T1000 (cell line): ENCODE measurements at places on chromosomes 4 and X.

DNA sequence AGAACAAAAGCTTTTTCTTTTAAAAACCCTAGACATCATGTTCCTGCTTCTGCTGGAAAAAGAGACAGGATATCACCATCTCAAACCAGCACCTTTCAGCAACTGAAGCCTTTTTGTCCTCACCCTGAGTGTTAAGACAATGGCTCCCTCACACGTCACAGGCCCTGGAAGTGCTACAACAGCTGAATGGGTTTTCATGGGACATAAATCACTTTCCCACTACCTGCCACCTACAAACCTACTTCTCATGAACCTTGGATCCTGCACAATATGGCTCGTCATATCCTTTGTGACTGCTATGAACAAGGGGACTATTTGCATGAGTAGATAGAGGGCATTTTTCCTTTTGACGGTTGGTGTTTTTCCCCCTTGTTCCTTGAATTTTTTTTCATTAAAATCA, 93.6 kb downstream of the TSPAN5 start:
- no peak for DNase-seq

DNA sequence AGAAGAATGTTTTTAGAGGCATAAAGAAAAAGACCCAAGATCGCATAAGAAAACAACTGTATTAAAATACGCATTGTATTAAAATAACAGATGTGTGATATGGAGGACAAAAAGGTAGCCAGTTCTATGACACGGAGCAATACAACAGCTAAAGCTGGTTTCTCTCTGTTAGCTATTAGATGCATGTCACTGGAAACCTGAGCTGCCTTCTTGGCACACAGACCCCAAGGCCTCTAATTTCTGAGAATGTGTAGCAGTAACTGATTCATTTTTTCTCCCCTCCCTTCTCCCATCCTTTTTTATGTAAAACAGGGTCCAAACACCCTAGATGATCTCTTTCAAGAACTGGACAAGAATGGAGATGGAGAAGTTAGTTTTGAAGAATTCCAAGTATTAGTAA, 4.1 kb downstream of the S100G start:
- no peak for DNase-seq

GRCh38 chrX:152904151-152905080, 6.5 kb downstream of the ZNF185 start:
- no peak for DNase-seq

DNA sequence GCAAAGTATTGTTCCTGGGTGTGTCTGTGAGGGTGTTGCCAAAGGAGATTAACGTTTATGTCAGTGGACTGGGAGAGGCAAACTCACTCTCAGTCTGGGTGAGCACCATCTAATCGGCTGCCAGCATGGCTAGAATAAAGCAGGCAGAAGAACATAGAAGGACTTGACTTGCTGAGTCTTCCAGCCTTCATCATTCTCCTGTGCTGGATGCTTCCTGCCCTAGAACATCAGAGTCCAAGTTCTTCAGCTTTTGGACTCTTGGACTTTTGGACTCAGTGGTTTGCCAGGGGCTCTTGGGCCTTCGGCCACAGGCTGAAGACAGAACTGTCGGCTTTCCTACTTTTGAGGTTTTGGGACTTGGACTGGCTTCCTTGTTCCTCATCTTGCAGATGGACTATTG, 15.3 kb upstream of the ENPP6 start:
- DNase-seq = no peak

DNA sequence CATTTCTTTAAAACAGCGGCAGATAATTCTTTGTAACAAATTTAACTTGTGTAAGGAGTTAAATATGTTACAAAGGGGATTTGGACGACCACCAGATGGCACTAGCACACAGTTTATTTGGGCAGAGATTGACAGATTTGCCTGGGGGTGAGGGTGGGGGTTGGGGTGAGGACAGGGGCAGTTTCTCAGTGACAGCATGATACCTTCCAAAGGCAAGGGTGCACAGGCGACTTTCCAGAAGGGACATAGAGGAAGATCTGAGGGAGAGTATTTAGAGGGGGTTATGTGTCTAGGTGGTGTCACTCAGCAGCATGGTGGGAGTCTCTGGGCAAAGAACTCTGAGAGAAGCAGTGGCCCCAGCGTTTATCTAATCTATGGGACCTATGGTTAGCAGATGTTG, 9.6 kb upstream of the TMA16 start:
- DNase-seq = no peak

GRCh38 chr4:153333874-153334273, 10.6 kb upstream of the MND1 start:
- no peak for DNase-seq

DNA sequence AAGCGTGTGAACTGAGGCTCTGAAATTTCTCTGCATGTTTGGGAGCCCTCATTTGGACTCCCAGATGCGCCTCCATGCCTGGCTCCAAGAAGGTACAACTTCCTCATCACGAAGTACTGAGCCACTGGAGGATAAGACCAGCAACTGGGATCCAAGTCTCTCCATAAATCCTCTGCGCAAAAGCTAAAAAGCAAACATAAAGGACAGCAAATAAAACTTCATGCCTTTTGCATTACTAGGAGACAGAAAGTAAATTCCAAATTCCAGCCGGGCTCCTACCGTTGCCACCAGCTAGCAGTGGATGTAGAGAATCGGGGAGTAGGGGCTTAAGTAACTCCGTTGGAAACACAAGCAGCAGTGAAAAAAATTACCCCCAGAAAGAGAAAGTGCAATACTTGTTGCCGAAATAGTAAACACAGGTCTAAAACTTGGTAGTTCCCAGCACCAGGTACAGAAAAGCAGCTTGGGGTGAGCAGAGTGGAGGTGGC, 477.1 kb upstream of the TENM3 start:
- no peak for DNase-seq

DNA sequence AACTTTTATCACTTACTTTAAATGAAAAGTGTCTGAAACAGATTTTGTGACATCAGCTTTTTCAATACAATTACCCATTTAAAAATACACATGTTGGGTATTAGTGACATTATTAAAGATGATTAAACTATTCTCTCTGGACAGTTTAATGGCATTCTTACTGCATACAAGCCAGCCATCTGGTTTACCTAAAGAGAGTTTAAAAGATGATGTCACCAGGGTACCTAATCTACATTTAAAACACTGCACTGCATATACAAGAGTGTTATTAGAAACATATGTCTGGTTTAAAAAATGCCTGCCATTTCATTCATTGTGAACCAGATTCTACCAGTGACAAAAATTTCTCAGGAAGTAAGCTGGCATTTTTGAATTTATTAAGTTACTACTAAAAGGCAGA, 919.1 kb downstream of the ADGRL3 start:
- DNase-seq = no peak

DNA sequence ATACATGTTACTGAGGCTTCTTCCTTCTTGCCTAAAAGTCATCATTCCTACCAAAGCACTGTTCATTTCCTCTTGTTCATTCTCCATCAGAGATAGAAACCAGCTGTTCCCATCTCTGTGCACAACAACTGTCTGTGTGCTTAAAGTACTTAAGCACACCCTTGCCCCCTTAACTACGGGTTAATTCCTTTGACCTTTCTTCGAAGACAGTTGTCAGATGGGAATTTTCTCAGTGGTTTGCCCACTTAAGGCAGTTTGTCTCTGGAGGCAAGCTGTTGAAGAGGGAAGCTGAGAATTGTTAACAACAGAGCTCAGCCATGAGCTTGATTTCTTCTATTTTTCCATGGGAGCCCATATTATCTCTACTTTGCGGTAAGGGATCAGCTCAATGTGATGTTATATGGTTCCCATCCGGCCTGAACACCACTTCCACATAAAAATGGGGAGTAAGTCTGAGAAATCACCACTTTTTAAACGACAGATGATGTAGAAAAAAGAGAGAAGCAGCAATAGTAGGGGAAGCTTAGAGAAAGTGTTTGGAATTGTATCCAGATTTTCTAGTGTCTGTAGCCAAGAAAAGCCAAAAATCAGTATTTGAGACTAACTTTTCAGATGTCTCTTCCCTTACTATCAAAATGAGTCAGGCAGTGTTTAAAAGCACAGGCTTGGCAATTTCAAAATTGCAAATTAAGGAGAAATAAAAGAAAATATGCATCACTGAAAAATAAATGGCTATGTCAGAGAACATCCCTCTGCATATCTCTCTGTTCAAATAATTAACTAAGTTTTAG, 194.4 kb downstream of the SLIT2 start:
- no peak for DNase-seq

DNA sequence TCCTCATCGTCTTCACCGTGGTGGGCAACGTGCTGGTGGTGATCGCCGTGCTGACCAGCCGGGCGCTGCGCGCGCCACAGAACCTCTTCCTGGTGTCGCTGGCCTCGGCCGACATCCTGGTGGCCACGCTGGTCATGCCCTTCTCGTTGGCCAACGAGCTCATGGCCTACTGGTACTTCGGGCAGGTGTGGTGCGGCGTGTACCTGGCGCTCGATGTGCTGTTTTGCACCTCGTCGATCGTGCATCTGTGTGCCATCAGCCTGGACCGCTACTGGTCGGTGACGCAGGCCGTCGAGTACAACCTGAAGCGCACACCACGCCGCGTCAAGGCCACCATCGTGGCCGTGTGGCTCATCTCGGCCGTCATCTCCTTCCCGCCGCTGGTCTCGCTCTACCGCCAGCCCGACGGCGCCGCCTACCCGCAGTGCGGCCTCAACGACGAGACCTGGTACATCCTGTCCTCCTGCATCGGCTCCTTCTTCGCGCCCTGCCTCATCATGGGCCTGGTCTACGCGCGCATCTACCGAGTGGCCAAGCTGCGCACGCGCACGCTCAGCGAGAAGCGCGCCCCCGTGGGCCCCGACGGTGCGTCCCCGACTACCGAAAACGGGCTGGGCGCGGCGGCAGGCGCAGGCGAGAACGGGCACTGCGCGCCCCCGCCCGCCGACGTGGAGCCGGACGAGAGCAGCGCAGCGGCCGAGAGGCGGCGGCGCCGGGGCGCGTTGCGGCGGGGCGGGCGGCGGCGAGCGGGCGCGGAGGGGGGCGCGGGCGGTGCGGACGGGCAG, 792 bp downstream of the ADRA2C start:
- no peak for DNase-seq

DNA sequence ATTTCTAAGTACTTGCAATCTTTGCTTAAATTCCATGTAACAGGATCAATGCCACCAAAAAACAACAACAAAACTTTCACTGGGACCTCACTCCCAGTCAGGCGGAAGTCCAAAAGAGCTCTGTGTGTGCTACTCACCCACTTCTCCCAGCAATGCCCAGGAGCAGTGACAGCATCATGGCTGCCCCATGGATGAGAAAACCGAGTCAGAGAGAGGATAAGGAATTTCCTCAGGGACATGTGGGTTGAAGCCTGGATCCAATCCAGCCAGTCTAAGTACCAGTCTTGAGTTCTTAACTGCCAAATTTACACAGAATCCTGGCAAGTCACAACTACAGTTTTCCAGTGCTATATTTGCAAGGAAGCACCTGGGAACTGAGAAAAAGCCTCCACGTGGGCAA, 64.5 kb downstream of the STX18 start:
- DNase-seq = no peak

DNA sequence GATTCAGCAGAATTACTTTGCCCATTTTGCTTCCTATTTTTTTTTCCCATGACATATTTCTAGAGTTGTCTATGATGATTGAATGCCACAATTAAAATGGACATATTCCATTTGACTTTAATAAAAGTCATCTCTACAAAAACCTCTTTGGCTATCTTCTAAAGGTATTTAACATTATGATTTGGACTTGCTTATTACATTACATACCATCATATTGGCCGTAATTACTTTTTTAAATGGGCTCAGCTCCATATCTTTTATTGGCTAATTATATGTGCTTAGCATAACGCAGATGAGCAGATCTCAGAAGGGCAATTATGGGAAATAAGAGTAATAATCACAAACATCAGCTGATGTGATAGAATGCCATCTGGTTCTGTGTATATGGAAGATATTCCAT, 4.5 kb upstream of the LNX1 start:
- no peak for DNase-seq

DNA sequence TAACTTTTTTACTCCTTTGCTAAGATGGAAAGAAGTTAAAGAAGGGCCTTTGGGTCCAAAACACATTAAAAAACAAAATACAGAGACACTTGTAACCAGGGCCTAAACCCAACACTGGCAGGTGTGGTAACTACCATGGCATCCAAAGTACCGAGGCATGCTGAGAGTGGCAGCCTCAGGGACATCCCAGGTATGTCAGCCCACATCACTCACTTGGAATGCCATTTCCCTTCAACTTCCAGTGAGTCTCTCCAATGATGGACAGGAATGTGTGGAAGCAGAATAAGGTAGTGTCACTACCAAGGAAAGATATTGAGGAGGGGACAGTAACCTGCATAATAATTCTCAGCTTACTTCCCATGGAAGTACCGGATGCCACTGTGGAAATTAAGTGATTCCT, 79.5 kb upstream of the SCOC start:
- DNase-seq = no peak

- no peak for DNase-seq
Observed at GRCh38 chr4:70722199-70722791, 531 bp downstream of the RUFY3 start.

DNA sequence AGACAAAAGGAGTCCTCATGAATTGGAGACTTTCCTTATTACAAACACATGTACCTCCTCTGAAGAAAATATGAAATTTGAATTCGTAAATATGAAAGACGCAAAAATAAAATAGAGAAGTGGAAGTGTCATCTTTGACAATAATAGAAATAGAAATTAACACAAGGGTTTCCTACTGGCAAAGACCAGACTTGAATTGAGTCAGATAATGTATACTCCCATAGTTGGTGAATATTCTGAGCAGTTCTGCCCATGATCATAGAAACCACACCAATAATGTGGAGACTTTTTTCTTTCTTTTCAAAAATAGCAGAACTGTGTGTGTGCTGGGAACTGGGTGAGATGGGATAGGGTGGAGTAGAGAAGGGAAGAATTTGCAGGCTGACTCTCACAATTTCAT, 277.7 kb upstream of the TET2 start:
- no peak for DNase-seq

- DNase-seq = no peak
Observed at GRCh38 chr4:81405900-81406401, 65.8 kb downstream of the RASGEF1B start.

DNA sequence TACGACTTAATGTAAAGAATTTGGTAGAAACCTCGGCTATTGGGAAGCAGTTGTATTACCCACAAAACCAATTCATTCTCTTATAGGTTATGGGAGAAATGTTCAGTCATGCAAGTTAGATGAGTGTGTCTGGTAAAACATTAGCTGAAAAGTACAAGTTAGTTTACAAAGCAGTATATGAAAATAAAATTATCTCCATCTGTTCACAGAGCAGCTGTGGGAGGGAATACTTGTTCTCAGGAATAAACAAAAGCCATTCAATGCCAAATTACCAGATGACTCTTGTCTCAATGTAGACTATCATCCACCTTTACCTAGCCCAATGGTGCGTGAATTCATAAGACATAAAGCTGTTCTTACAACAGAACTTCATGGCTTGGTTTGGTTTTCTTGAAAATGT, 28.6 kb downstream of the STAP1 start:
- DNase-seq = no peak

GRCh38 chr4:153018031-153018430, 81.9 kb downstream of the FHDC1 start:
- no peak for DNase-seq

- DNase-seq = no peak
Observed at GRCh38 chr4:155405059-155405458, 28.3 kb upstream of the MAP9 start.
